ENCODE measurements at places on chromosomes 3 and 15. TPM values are rescaled to one million over a fixed set of nuclear protein-coding genes. Genes with fewer than 3 reads are reported as not detected.

Gene PRR20G
- not detected for total RNA-seq

DNA sequence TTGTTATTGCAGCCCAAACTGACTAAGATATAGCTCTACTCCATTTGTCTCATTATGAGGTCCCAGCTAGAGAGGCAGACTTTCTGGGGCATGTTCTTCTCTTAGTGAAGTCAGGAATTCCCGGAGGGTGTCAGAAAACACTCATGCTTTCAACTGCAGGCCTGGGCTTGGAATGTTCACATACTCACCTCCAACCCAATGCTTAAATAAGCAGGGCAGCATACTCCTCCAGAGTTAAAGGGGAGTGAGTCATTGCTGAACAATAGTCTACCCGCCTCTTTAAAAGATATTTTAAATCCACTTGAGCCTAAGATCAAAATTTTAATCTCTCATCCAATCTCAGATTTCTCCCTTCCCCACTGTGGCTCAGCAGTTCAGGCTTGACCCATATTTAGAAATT, 167.8 kb upstream of the DPH6 start:
- no peak for DNase-seq

Gene UBA3
- total RNA-seq = 75.6 TPM

GRCh38 chr3:111070772-111071256, 802 bp upstream of the NECTIN3 start:
- DNase-seq = peak; percentile 50

Gene NPAP1
- total RNA-seq = not detected

Gene SPATA12
- total RNA-seq = not detected

All from activated CD8-positive, alpha-beta T cell treated with anti-CD3 and anti-CD28 coated beads for 36 hours (primary cell).